ENCODE measurements at places on chromosomes 11 and 22.

GRCh38 chr22:41445129-41446056, 1.2 kb downstream of the TOB2 start:
- DNase-seq, result peak; percentile 23

DNA sequence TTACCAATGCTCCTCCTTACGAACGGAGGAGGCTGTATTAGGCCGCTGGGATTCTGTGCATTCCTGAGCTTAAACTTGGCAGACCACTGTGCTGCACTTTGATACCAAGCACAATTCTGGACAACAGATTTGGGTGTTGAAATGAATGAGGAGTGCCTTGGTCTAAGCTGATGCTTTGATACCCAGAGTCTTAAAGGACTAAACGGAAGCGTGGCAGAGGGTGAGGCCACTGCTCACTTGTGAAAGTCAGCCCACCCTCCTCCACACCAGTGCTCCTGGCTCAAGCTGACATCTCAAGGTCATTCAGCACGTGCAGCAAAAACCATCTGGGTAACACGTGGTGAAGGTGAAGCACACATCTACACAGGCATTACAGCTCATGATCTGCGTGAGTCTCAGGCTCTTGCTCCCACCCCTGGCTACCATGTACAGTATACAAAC, 85.9 kb downstream of the MICAL3 start:
- no peak for DNase-seq

DNA sequence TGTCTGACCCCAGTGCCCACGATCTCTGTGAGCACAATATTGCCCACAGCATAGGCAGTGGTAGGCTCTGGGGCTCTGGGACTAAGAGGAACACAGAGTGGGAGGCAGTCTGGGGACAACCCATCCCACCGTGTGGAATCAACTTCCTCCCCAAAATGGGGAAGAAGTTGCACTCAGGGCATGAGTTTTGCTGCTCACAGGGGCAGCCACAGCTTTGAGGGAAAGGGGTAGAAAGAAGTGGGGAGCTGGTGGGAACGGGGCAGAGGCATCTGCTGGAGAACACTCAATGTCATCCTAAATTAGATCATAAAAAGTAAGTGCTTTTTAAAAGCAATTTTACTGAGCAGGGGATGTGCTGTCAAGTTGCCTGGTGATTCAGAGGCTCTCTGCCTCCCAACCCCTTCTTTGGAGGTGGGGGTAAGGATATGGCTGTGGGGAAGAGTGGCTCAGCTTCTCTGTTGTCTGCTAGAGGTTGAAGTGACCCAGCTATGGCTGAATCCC, 233.8 kb upstream of the NCAM1 start:
- no peak for DNase-seq

DNA sequence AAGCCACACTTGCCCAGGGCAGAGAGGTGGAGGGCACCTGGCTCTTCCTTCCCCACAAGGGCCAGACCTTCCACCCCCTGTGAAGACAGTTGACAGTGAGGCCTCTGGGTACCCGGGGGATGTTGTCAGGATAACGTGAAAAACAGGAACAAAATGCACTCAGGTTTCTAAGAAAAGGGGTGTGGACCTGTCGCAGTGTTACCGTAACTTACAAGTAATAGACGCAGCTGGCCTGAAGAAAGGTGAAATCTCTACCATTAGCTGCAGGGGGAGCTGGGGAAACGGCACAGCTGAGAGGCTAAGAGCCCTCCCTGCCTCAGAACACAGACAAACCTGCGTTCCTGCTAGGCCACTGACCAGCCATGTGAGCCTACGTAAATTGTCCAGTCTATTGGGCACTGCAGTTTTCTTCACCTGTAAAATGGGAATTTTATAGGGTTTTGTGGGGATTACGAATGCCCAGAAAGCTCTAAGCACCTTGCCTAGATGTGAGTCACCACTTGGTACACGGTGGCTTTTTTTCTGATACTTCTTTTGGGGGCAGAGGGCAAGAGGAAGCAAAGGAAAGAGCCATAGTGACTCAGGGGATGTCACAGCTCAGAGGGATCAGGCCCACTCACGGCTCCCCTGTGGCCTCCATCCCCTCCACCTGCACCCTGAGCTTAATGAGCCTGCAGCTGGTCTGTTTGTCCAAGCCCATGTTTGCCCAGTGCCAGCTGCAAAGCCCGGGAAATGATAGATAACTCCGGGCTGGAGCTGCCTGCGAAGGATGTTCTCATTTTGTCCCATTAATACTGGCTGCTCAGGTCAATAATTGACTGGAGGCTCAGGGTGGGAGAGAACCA, 18.4 kb upstream of the CABP7 start:
- no peak for DNase-seq

DNA sequence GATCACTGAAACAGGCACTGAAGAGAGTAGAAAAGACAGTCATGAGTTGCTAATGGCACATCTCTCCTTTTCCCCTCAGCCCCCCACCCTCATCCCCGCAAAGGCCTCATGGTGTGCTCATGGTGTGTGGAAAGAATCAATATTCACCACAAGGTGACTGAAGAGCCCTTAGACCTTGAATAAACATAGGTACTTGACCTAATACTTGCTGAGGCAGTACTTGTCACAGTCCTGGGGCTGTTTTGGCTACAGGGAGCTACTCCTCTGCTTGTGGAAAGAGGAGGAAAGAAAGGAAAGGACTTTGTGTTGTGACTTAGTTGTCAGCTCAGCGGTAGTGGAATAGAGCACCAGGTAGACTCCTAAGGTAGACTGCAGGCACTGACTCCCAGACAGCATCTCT, 537.8 kb upstream of the CCDC179 start:
- no peak for DNase-seq

DNA sequence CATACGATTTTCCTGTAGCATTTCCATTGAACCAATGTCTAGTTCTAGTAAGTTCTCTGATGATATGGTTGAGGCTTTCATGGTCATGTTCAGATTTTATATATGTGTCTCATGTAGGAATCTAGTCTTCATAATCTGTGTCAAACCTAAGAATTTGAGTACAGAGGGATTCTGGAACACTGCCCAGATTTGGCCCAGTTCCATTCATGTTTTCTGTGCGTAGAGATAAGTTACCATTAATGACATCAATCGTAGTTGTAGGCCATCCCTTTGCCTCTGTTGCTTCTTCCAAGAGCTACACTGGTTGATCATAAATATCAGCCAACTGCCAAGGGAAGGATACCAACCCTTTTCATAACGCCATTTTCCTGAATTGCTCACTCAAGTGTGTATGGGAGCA, 23.3 kb downstream of the ST3GAL4 start:
- DNase-seq, result no peak

All from nephron progenitor cell (in vitro differentiated cells).